ENCODE measurements at places on chromosomes 12 and 14.
A peak's percentile ranks its signal among the peaks of the same experiment; 100 is the strongest.

GRCh38 chr14:44438221-44438620 is 68.9 kb downstream of the FSCB start:
- DNase-seq = no peak
- no peaks in the 10 kb centered on the region for H3K36me3 ChIP-seq

DNA sequence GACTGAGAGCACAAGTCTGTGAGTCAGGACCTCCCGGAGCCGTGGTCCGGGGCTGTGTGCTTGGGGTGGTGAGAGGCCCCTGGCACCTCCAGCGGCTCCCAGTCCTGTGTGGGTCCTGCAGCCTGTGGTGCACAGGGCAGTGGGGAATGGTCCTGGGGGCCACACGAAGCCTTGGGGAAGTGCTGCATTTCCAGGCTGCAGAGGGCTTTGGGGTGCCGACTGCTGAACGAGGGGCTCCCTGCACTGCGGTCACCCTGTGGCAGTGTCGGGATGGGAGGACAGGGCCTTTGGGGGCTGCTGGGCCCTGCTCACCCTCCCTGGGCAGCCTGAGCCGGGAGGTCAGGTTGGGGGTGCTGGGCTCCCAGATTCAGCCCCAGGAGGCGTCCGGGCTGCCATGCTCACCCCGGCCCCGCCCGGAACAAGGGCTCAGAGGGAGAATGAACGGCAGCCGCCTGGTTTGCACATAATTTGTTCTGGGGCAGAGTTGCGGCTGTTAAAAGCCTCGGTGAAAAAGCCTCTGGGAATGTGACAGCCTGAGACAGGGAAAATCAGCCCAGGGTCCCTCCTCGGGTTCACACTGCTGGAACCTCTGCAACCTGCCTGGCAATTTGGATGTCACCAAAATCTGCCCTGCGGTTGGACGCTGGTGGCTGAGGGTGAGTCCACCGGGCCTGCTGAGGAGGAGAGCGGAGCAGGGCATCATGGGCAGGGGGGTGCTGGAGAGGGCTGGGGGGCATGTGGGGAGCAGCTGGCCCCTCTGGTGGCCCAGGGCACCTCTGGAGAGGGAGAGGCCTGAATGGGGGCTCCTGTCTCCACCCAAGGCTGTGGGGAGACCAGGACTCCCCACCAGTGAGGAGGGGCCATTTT is 109.2 kb downstream of the KIF26A start:
- no peaks in the 10 kb centered on the region for H3K27me3 ChIP-seq
- no peak overlapping the region for H3K27ac ChIP-seq
- no peaks in the 10 kb centered on the region for H3K4me1 ChIP-seq
- no peak for DNase-seq
- no peaks in the 10 kb centered on the region for H3K36me3 ChIP-seq

DNA sequence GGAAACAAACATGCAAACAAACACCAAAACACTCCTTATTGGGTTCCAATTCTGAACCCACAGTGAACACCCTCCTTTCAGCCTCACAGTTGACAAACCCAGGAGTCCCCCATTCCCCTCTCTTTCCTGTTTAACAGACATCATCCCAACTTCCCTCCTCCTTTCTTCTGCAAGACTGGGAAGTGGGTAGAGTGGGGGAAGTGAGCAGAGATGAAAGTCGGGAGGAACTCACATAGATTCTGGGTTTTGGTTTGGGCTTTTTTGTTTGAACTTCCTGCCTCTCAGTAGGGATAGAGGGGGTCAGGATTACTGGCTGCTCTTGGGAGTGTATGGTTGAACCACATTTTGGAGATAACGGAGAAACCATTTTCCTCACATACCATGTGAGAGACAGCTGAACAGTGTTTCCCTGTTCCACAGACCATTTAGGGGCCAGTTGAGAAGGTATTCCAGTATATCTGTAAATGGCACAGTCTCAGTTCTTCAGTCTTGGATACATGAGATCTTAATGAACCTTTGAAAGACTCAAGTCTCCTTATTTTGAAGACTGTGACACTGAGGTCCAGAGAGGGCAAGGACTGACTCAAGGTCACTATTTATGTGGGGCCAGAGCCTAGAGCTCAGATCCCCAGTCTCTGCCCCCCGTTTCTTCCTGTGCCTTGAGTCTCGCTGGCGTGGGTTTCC is 3.9 kb upstream of the GPR84 start:
- H3K36me3 ChIP-seq = peaks cover 25% of the 10 kb centered on the region
- no peak overlapping the region for H3K4me3 ChIP-seq
- H3K27me3 ChIP-seq = no peaks in the 10 kb centered on the region

- peaks cover 18% of the 10 kb centered on the region for H3K4me1 ChIP-seq
- no peaks in the 10 kb centered on the region for H3K27me3 ChIP-seq
- H3K27ac ChIP-seq = no peak overlapping the region
- H3K4me3 ChIP-seq = no peak overlapping the region
- no peaks in the 10 kb centered on the region for H3K36me3 ChIP-seq
These were observed 12.8 kb upstream of the MLEC start for GRCh38 chr12:120674097-120674636.

GRCh38 chr12:78864403-78864869 is at the start of gene SYT1:
TSS of gene SYT1 (plus strand) at chr12:78864774.
- peaks cover 31% of the 10 kb centered on the region for H3K27me3 ChIP-seq
- peaks cover 7% of the 10 kb centered on the region for H3K4me1 ChIP-seq
- peak within 1 kb of the TSS; percentile 76 for H3K4me3 ChIP-seq
- DNase-seq = peak; percentile 13
- H3K27ac ChIP-seq = peak within 1 kb of the TSS; percentile 39

DNA sequence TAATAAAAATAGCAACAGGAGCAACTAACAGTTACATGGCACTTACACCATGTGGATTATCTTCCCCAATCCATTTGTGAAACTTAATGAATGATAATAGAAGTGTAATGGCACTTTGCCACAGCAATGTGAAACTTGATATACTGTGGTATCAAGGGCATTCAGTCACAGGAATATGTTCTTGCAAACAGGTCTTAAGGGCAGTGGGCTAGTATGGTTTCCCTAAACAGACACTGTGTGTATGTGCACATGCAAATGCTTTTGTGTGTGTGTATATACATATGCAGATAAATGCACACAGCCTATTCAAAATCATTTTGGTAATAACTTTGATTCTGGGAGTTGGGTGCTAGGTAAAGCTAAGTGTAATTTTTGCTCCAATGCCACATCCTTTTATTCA is 26.2 kb upstream of the ARHGAP5 start:
- DNase-seq = no peak
- H3K36me3 ChIP-seq = no peaks in the 10 kb centered on the region
- no peak overlapping the region for H3K27ac ChIP-seq
- H3K4me3 ChIP-seq = no peak overlapping the region
